ENCODE measurements at places on chromosomes 13 and 19.

GRCh38 chr13:71493189-71493588 lies 373.8 kb downstream of the DACH1 start:
- no peak for DNase-seq

- no peak for DNase-seq
Measured at GRCh38 chr13:98254513-98254912, 77.4 kb upstream of the RNF113B start.

DNA sequence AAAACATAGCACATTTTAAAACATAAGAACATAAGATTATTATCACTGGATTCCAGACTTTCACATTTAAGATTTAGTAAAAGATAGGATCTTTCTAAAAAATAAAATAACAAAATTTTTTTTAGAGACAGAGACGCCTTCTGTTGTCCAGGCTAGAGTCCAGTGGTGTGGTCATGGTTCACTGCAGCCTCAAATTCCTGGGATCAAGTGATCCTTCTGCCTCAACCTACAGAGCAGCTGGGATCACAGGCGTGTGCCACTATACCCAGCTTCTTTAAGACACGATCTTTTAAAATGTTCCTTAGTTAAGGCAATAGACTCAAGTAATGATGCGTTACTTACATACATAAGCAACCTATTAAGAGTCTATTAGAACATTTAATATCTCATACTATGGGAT lies 32.7 kb downstream of the ALG5 start:
- no peak for DNase-seq

GRCh38 chr19:290372-291005 lies 714 bp downstream of the PLPP2 start:
- DNase-seq = no peak

DNA sequence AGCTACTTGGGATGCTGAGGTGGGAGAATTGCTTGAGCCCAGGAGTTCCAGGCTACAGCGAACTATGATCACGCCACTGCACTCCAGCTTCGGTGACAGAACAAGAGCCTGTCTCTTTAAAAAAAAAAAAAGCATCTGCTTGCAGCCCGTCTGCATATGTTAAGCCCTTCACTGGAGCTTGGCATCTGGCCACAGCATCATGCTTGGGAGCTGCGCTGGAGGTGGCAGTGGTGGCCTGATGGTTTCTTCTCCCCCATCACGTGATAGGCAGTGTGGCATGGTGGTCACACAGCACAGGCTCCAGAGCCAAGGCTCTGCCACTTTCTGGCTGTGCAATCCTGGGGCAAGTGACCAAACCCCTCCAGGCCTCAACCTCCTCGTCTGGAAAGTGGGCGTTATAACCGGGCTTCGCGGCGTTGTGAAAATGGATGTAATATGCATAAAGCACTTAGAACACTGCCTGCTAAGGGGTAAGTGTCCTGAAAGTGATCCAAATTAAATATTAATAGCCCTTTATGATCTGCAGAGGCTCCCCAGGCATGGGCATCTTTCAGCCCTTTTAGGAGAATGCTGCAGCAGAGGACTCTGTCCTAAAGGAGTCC lies 24.4 kb downstream of the MARK4 start:
- no peak for DNase-seq

- DNase-seq = no peak
Measured at GRCh38 chr13:106532111-106532929, 3.1 kb downstream of the EFNB2 start.

DNA sequence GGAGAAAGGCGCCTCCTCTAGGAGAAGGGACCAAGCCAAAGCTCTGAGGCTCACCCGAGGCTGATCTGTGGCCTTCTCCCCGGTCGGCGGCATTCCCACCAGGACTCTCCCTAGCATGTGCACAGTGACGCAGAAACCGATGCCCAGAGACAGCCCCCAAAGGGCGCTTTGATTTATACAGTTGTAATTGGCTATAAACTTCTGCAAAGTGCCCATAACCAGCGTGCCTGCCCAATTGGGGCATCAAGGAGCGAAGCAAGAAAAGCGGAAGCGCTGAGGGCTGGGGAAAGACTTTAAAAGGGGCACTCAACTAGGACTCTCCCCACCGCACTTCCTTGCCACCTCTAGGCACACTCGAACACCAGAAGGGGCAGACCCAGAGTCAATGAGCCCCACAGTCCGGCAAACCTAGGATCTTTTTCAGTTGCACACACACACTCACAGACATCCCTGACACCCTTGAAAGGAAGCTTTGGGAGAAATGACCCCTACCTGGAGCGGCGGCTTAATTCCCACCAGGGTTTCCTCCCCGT lies 1.8 kb downstream of the CDX2 start:
- DNase-seq = no peak

DNA sequence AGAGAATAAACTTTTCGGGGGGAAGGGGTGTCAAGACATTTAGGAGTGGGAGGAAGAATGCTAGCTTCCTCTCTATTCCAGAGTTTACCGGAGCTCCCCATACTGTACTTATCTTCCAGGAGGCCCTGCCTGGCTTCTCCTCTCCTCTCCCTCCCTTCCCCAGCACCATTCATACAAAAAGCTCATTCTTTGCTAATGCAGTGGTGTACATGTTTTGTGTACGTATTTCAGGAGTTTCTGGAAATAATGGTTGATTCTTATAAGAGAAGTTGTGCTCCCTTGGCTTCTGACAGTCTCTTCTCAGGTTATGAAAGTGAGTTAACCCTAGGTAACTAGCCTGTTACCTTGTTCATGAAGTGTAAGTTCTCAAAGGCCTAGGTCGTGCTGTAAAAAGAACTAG lies 7.1 kb downstream of the SAMD4B start:
- DNase-seq = no peak

DNA sequence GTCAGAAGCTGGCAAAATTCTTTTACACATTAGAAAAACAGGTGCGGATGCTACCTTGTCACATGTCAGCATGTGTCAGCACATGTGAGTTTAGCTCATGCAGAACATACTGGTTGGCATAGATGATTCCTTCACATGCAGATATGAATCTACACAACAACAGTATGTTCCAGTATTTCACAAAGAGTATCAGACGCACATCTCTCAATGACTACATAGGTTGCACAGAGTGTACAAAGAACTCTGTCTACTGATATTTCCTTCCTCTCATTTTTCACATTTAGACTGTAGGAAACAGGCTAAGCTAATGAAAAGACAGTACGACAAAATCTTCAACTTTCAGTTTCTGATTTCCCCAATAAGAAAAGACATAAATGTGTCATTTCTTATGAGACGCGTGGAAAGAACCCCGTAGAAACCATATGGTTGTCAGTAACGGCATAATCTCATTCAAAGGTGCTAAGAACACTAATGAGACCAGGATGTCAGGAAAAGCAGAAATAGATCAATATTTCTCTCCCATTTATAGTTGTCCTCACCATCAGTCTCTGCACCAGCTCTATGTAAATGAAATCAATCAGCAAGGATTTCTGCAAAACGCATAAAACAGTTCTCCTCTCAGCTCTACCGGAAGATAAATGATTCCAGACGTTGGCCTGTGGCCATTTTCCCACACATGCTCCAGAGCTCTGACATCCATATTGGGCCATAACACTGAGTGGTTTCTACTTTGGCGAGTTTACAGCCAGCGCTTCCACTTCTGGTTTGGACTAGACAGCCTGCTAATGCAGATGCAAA lies 81.2 kb downstream of the STARD13 start:
- DNase-seq = no peak

GRCh38 chr13:20192836-20193161 lies at the start of gene GJB2:
TSS of gene GJB2 (minus strand) at chr13:20192938. CDS start at chr13:20189581, 3,357 bp downstream.
- no peak for DNase-seq

DNA sequence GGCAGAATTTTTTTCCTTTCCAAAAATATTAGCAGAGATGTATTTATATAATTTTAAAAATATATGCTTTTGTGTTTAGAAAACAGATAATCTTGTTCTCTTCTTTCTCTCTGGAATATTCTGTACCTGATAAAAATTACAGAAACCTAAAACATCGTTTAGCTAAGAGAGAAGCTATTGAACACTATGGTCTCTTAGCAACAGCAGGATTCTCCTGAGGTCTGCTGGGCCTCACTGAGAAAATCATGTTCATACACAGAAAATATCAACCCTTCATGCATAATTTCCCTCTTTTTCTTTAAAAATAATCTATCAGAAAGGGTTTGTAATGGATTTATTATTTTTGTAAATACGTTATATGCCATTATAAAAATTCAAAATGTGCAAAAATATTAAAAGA lies 242.2 kb downstream of the DCLK1 start:
- no peak for DNase-seq

DNA sequence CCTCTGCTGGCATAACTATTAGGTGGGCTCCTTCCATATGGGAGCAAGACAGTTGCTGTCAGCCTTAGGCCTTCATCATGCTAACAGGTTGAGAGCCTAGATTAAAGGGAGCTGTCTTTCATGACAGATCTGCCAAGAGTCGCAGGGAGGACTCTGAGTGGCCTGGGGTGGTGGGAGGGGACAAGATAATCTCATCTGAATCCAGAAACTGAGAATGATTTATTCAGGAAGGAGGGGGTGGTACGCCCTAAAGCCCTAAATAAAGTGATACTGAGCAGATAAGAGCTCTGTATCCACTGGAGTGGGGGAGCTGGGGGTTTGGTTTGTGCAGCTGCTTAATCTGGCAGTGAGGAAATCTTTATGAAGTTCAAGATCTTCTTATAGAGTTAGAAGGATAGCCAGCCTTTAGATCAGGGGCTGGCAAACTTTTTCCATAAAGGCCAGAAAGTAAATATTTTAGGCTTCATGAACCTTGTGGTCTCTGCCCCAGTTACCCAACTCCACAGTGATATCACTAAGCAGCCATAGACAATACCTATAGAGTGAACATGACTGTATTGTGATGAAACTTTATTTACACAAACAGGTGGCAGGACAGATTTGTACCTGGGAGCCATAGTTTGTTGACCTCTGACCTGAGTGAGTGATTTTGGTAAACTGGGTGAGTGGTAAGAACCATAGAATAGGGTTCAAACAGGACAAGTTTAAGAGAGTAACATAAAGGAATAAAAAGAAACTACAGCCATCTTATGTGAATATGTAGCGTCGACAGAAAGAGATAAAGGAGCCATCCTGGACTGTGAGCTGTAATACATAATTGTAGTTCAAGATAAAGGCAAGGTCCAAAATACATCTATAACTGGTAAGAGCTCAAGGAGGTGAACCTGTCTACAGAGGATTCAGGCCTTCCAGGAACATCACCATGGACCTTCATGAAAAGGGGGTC lies 9.8 kb upstream of the STK24 start:
- no peak for DNase-seq

GRCh38 chr13:24618011-24618955 lies 61.9 kb upstream of the ATP12A start:
- peak; percentile 32 for DNase-seq
